ENCODE measurements at places on chromosomes 1 and 21.
A peak's percentile ranks its signal among the peaks of the same experiment; 100 is the strongest.

DNA sequence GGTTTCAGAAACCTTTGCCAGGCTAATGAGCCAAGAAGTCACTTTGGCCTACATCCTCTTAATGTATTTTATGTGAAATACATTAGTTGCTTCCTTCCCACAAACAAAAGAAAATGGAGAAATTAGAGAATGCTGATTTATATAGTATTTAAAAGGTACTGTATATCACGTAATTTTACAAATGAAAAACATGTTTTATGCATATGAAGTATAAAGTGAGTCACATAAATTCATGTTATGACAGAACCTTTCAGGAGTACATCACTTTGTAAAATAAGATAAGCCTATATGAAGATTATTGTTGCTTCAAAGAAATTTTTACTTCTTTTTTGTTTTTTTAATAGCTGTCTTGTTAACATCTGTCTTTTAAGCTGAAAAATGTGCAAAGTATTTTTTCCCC is 4.6 kb downstream of the DR1 start:
- no peak for DNase-seq

DNA sequence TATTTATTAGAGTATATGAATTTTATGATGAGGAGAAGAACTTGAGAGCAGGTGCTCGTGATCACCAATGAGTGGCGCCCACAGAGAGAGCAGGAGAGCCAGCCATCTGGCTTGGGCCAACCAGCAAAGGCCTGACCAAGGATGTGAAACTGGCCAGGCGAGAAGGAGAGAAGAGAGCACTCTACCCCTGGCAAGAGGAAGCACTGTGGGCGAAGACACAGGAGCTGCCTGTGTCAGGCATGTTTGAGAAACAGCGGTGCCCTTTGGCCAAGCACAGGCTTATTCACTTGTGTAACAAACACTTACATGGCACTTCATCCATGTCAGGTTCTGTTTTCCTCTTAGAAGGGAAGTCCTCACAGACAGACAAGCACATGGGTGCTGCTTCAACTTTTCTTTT is 4.2 kb upstream of the SIPA1L2 start:
- DNase-seq, result peak; percentile 69

GRCh38 chr1:205446828-205447227 is 9.0 kb downstream of the BLACAT1 start:
- DNase-seq, result no peak

- no peak for DNase-seq
These were observed 22.5 kb upstream of the SRP9 start for GRCh38 chr1:225754940-225755641.

- DNase-seq, result no peak
These were observed 56.9 kb upstream of the NRIP1 start for GRCh38 chr21:15121655-15122120.

DNA sequence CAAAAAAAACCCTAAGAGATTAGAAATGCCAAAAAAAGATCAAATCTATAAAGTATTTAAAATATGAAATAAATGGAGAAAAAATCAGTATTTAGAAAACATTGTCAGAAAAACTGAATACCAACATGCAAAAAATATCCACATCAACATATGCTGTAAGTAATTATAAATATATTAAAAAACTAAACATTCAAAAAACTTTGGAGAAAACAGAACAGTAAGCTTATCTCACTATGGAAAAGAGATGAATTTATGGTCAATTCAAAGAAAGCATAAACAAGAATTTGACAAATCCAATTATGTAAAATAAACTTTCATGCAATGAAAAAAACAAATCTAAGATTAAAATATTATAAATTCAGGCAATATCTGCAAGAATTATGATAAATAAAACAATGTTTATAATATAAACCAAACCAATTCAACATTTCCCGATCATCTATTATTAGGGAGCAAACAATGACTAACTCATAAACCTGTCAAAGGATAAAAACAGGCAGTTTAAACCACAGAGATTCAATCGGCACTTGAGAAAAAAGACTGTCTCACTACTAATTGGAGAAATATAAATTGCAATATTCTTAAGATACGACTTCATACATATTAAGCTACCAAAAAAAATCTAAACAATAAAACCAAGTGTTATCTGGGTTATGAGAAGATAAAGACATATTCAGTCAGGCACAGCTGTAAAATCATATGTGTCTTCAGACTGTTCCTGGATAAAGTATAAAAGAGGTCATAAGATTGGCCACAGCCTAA is 21.8 kb downstream of the EYA3 start:
- no peak for DNase-seq

GRCh38 chr1:70542030-70542429 is 131.0 kb downstream of the CTH start:
- DNase-seq, result no peak

DNA sequence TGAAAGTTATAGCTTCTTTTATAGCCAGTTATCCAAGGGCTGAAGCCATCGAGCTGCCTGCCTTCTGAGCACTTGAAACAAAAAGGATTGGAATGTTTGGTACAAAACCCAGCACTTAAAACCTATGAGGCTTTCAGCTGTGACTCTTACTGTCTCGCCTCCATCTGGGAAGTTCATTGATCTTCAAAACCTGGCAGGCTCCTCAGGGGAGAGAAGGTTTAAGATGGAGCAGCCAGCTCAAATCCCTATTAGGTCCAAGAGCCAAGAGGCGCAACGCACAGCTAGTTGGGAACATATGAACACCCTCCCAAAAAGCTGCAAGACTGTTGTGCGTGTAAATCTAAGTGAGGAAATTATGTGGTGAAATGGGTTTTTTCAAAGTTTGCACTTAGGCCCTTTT is 33.4 kb downstream of the BACE2 start:
- no peak for DNase-seq

DNA sequence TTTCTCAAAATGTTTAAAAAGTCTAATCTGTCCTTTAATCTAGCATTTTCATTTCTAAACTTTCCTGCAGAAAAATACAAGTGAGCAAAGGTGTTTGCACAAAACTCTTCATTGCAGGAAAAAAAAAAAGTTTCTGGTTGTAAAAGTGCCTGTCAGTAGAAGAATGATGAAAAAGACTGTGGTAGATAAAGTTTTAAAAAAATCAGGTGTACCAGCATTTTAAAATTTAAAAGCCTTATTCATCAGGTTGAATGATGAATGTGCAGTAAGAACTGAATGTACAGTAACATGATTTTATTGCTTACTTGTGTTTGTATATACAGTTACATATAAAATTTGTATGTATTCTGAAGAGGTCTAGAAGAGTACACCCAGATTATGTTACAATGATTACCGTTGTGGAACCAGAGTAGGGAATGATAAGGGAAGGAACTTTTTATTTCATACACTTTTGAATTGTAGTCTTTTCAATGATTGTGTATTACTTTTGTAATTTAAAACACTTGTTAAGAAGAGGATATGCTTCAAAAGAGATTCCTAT is 54.0 kb downstream of the FNBP1L start:
- DNase-seq, result no peak

DNA sequence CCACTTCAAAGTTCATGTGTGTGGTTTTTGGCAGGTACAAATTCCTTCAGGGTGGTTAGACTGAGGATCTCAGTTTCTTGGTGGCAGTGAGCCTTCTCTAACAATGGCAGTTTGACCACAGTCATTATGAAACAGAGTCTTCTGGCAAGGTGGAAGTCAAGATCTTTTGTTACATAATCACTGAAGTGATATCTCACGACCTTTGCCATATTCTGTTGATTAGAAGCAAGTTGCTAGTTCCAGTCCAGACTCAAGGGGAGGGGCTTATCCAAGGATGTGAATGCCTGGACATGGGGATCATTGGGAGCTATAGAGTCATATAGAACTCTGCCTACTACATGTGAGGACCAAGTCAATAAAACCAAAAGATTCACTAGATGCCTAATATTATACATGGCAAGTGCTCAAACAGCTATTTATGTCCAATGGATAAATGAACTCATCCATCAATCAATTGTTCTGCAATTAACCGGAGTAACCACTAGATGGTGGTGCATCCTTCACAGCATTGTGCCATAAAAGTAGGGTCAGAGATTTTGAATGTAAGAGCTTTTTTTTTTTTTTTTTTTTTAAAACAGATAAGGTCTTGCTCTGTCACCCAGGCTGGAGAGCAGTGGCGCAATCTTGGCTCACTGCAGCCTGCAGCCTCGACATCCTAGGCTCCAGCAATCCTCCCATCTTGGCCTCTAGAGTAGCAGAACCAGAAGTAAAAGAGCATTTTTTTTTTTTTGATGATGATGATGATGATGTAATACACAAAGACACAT is 131.9 kb downstream of the CRB1 start:
- DNase-seq, result no peak

All from ascending aorta (tissue), 2 donors.